Naive thymus-derived CD4-positive, alpha-beta T cell (primary cell): ENCODE measurements at places on chromosomes 11 and 22. TPM values are rescaled to one million over a fixed set of nuclear protein-coding genes. Genes with fewer than 3 reads are reported as not detected.

The TTC36 gene
- 1.1 TPM for total RNA-seq

The KRTAP5-8 gene
- total RNA-seq, result not detected

The ADAMTS15 gene
- not detected for total RNA-seq

The BLID gene
- total RNA-seq, result not detected

The PIWIL4 gene
- total RNA-seq, result 1.2 TPM

The KCNJ11 gene
- total RNA-seq, result not detected

The CLCF1 gene
- 0.32 TPM for total RNA-seq

The RANGAP1 gene
- total RNA-seq, result 86.8 and 88.0 TPM in 2 replicates

The ART1 gene
- total RNA-seq, result not detected

The CYP2D6 gene
- 10.6 TPM for total RNA-seq

- no peak for DNase-seq
- no peak overlapping the region for H3K27ac ChIP-seq
- H3K36me3 ChIP-seq, result no peaks in the 10 kb centered on the region
- H3K4me3 ChIP-seq, result no peak overlapping the region
- no peaks in the 10 kb centered on the region for H3K27me3 ChIP-seq
Measured at GRCh38 chr11:75073459-75074190, 23.1 kb downstream of the OR2AT4 start.

DNA sequence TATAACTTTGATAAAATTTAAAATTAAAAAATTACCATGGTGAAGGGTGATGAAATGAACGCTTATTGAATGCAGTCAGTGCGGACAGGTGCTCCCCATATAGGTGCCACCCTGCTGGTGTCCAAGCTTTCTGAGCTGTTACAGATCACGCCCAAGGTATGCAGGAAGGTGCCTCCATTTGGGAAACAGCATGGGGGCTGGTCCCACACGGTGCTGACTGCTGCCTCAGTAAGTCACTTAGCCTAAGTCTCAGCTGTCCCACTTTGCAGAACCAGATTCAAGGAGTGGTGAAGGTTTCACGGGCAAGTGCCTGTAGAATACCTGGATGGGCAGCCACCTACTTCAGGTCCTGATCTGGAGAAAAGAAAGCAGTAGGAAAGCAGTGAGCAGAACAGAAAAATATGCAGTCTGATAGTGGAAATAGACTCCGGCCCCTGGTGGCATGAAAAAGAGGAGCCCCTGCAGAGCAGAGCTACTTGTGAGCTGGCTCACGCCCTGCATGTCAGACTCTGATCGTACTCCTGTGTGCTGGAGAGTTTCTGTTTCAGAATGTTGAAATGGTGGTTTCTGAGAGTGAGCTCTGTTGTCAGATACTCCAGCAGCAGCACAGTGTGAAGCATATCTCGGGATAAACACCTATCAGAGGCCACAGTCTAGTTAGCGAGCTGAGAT, 33.2 kb downstream of the ADORA2A start:
- no peak for DNase-seq
- H3K4me3 ChIP-seq, result no peak overlapping the region
- no peaks in the 10 kb centered on the region for H3K27me3 ChIP-seq
- no peaks in the 10 kb centered on the region for H3K36me3 ChIP-seq
- no peaks in the 10 kb centered on the region for H3K4me1 ChIP-seq

GRCh38 chr11:72777755-72778278, 16.0 kb downstream of the STARD10 start:
- H3K36me3 ChIP-seq, result no peaks in the 10 kb centered on the region
- H3K4me3 ChIP-seq, result no peak overlapping the region
- H3K4me1 ChIP-seq, result peaks cover 14% of the 10 kb centered on the region
- DNase-seq, result no peak

DNA sequence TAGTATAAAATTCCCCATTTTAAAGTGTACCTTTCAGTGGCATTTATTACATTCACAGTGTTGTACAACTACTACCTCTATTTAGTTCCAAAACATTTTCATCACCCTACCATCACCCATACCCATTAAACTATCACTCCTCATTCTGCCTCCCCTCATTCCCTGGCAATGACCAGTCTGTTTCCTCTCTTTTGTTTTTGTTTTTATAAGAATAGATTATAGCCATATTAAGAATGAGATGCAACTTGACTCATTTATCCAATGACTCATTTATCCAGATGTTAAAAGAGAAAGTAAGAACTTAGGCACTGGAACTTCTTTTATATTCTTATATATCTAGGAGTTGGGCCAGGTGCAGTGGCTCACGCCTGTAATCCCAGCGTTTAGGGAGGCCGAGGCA, 156.3 kb downstream of the FAT3 start:
- no peak overlapping the region for H3K4me3 ChIP-seq
- no peaks in the 10 kb centered on the region for H3K4me1 ChIP-seq
- no peaks in the 10 kb centered on the region for H3K36me3 ChIP-seq
- H3K27me3 ChIP-seq, result no peaks in the 10 kb centered on the region

GRCh38 chr11:38867338-38867737, 2269.3 kb upstream of the RAG2 start:
- no peak for DNase-seq
- H3K36me3 ChIP-seq, result no peaks in the 10 kb centered on the region

DNA sequence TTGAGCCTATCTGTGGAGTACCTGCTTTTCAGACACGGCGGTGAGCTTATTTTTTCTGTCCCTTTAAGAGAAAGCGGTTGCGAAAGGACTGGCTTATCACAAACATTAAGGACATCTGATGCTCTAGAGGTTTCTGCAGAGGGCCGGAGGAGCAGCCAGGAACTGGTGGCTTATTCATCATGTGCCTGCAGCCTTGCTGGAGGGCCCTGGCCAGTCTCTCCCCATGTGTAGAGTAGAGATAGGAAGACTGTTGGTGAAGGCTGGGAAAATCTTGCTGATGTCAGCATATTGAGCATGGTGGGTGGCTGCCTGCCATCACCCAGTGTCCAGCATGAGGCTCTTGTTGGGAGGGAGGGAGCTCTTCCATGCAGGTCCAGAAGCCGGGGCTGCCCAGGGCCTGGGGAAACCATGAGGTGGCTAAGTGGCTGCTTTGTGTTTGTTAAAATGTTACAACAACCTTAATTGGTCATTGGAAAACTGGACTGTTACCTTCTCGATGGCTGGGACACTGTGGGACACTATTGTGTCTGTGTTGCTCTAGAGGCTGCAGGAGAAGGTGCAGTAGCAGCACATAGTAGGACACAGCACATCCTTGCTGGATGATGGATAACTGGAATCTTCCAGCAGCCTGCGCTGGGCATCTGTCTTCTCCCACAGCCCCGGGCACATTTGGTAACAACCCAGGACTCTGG, 54.3 kb downstream of the TSPAN18 start:
- no peaks in the 10 kb centered on the region for H3K36me3 ChIP-seq
- no peaks in the 10 kb centered on the region for H3K4me1 ChIP-seq
- H3K4me3 ChIP-seq, result no peak overlapping the region
- no peak for DNase-seq

DNA sequence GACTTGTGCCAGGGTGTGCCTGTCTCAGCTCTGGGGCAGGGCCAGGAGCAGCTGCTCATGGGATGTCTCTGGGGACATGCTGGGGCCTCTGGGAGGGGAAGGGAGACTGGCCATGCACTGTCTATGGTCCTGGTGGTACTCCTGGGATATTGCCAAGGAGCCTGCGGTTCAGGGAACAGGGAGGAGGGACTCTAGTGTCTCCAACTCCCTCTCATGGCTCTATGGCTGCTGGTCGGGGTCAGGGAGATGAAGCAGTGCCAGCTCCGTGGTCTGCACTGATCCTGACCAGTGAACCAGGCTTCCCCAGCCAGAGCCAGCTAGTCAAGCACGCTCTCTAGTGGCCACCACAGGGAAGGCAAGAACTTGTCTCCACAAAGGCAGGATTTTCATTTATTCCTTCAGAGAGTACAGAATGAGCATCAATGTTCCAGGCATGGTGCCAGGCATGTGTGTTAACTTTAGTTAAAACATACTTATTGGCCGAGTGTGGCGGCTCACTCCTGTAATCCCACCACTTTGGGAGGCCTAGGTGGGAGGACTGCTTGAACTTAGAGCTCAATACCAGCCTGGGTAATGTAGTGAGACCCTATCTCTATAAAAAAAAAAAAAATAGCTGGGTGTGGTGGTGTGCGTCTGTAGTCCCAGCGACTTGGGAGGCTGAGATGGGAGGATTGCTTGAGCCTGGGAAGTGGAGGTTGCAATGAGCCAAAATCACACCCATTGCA, 2.5 kb upstream of the BEST1 start:
- H3K4me1 ChIP-seq, result no peaks in the 10 kb centered on the region
- H3K27me3 ChIP-seq, result no peaks in the 10 kb centered on the region
- peak; percentile 47 for DNase-seq
- no peaks in the 10 kb centered on the region for H3K36me3 ChIP-seq
- H3K4me3 ChIP-seq, result no peak overlapping the region

- no peaks in the 10 kb centered on the region for H3K4me1 ChIP-seq
- H3K4me3 ChIP-seq, result no peak overlapping the region
- H3K27ac ChIP-seq, result no peak overlapping the region
- H3K27me3 ChIP-seq, result no peaks in the 10 kb centered on the region
- no peak for DNase-seq
- no peaks in the 10 kb centered on the region for H3K36me3 ChIP-seq
Measured at GRCh38 chr22:37351232-37351631, 68.9 kb downstream of the CYTH4 start.

DNA sequence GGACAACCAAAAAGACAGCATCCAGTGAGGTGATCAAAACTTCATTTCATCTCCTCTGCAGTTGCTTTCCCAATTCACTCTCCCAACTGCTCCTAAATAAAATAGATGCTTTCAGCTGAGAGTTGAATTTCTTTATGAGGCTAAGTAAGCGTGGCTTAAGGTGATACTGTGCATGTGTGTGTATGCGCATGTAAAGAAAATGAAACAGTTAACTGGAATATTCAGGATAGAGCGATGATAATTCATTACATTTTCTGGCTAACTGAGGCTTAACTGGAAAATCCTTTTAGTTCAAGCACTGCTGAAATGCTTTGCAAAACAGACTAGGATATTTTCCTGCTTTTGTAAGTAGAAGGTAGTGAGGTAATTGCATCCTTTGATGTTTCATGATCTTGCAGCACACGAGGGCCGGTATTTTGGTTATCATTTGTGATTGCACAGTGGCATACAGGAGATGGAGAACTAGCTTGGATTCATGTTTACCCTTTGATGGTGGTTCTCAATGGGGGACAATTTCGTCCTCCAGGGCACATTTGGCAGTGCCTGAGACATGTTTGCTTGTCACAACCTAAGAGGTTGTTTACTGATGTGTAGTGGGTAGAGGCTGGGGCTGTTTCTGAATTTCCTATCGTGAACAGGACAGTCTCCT, 71.2 kb downstream of the ZBTB16 start:
- H3K36me3 ChIP-seq, result no peaks in the 10 kb centered on the region
- H3K27ac ChIP-seq, result no peak overlapping the region
- H3K4me3 ChIP-seq, result no peak overlapping the region
- H3K4me1 ChIP-seq, result peaks cover 9% of the 10 kb centered on the region
- no peaks in the 10 kb centered on the region for H3K27me3 ChIP-seq
- no peak for DNase-seq

GRCh38 chr11:32987851-32988250, 27.8 kb upstream of the DEPDC7 start:
- no peaks in the 10 kb centered on the region for H3K4me1 ChIP-seq
- DNase-seq, result no peak
- no peaks in the 10 kb centered on the region for H3K36me3 ChIP-seq
- H3K27me3 ChIP-seq, result no peaks in the 10 kb centered on the region

- H3K27ac ChIP-seq, result no peak overlapping the region
- DNase-seq, result no peak
- H3K27me3 ChIP-seq, result no peaks in the 10 kb centered on the region
Measured at GRCh38 chr11:126345283-126345682, 10.2 kb upstream of the ST3GAL4 start.

GRCh38 chr11:68946416-68947090, 34.2 kb downstream of the MRGPRD start:
- H3K27me3 ChIP-seq, result no peaks in the 10 kb centered on the region
- H3K4me3 ChIP-seq, result no peak overlapping the region
- H3K36me3 ChIP-seq, result no peaks in the 10 kb centered on the region
- H3K27ac ChIP-seq, result no peak overlapping the region

DNA sequence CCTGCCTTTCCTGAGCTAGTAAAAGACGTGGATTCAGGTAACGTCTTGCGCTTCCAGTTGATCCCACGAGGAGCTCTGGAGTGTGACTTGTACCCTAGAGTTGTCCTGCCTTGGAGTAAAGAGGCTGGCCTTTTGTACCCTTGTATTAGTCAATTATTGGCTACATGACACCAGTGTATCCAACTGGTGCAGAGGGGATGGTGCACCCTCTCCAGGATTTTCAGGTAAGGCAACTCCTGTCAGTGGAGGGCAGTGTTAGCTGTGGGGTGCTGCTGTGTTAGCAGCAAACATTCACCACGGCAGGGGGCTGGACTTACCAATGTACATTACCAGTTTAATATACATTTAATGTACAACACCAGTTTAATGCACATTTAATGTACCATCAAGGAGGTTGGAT, 233.5 kb downstream of the MIAT start:
- no peak overlapping the region for H3K27ac ChIP-seq
- H3K27me3 ChIP-seq, result no peaks in the 10 kb centered on the region
- DNase-seq, result no peak
- H3K4me1 ChIP-seq, result no peaks in the 10 kb centered on the region
- H3K36me3 ChIP-seq, result no peaks in the 10 kb centered on the region

DNA sequence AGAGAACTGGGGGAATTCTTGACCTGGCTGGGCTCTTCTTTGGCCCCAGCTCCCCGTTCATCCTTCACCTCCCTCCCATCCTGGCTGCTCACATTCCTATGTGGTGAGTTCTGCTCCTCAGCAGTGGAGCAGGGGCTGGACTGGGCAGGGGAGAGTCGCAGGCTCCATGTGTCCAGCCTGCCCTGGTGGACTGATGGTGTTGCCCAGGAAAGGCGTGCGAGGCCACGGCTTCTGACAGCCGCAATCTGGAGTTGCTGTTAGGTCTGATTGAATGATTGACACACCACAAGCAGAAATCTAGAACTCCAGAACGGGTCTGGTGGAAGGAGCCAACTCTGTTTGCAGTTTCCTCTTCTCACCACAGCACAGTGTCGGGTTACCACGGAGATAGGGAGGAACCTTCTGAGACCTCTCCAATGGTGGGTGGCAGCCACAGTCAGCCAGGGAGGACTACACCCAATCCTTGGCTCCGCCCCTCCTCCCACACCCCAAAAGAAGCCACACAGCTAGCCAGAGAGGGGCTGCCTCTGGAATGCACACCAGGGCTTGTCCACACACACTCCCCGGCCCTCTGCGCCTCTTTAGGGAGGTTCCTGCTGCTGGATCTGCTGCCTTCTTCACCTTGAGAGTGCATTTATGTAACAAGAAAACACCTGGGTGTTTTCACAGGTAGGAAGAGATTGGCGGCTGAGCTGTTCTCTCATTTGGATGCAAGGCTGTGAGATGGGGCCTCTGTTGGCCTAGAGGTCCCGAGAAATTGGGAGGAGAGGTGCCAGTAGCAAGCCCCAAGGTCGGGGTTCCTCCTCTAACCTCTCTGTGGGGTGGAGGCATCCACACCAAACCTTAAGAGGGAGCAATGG, 56.4 kb upstream of the CD44 start:
- peak overlapping the region; percentile 95 for H3K27ac ChIP-seq
- no peaks in the 10 kb centered on the region for H3K27me3 ChIP-seq
- no peaks in the 10 kb centered on the region for H3K36me3 ChIP-seq
- H3K4me1 ChIP-seq, result peaks cover 78% of the 10 kb centered on the region
- DNase-seq, result peak; percentile 84

- peaks cover 8% of the 10 kb centered on the region for H3K4me1 ChIP-seq
- no peak overlapping the region for H3K4me3 ChIP-seq
- H3K27ac ChIP-seq, result no peak overlapping the region
Measured at GRCh38 chr11:720642-721246, 14.7 kb downstream of the EPS8L2 start.

- H3K27ac ChIP-seq, result no peak overlapping the region
- no peaks in the 10 kb centered on the region for H3K4me1 ChIP-seq
- H3K27me3 ChIP-seq, result no peaks in the 10 kb centered on the region
- DNase-seq, result no peak
Measured at GRCh38 chr11:115996808-115997188, 492.6 kb upstream of the CADM1 start.

GRCh38 chr11:134655189-134655989, 243.3 kb upstream of the B3GAT1 start:
- no peak overlapping the region for H3K4me3 ChIP-seq
- H3K36me3 ChIP-seq, result no peaks in the 10 kb centered on the region
- H3K27ac ChIP-seq, result no peak overlapping the region
